ENCODE measurements at places on chromosomes 1 and 21.

DNA sequence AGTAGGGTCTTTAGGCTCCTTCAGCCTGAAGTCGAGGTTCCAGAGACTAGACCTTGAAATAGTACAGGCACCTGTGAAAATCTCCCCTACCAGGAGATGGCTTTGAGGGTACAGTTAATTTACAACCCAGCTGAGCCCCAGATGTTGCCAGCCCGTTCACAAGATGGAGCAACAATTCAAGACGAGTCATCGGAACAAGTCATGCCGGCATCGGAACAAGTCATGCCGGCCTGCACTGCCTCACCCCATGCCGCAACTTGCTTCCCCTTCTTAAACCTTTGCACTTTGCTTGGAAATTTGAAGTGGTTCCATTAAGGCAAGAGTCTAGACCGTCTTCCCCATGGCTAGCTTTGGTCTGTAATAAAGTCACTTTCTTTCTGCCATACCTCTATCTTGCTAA lies 16.0 kb downstream of the HHAT start:
- no peak for DNase-seq

GRCh38 chr1:226723657-226724532 lies 15.2 kb downstream of the ITPKB start:
- DNase-seq = peak; percentile 43

DNA sequence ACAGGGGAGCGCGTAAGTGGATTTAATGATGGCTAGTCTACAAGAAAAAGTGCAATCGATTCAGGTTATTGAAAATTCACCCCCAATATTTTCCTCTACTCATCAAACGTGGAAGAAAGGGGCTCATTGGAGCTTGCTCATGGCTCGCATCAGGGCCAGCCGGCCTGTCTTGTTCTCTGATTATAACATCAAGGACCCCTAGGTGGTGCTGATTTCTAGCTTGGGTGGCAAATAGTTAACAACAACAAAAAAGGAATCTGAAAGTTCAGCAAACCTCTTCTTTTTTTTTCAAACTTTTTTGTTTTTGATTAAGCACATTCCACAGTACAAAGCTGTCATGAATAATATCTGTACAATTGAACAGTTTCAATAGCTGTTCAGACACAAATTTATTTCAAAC lies 35.8 kb upstream of the SOD1 start:
- DNase-seq = no peak

- no peak for DNase-seq
These were observed 656.4 kb upstream of the ADGRL2 start for GRCh38 chr1:81144240-81144825.

DNA sequence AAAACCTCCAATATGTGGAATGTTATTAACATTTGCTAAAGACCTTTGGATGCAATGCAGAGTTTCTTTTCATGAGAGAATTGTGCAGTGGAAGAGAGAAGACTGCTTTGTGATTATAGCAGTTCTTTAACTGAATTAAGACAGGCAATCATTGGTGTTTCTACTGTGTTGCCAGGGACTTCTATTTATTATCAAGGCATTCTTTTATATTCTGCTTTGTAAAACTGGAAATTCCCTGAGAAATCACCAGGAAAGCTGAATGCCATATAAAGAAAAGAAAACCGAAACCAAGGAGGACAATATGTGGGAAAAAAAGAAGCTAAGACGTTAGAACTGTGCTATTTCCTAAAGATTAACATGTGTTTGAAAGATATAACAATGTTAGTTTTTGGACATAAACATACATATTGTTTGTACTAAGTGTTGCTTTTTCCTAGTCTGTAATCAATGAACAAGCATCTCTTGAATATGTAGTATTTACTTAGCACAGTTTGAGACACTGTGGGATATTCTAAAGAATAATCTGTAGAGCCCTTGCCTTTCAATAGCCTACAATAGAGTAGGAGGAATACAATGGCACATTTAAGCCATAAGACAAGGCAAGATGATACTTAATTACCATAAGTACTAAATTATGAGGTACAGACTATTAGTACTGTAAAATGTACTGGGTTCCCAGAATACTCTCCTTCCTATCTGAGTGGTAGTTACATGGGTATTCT lies 47.1 kb downstream of the EXTL2 start:
- no peak for DNase-seq

- DNase-seq = no peak
These were observed 251.6 kb upstream of the FAM78B start for GRCh38 chr1:166418344-166418933.

DNA sequence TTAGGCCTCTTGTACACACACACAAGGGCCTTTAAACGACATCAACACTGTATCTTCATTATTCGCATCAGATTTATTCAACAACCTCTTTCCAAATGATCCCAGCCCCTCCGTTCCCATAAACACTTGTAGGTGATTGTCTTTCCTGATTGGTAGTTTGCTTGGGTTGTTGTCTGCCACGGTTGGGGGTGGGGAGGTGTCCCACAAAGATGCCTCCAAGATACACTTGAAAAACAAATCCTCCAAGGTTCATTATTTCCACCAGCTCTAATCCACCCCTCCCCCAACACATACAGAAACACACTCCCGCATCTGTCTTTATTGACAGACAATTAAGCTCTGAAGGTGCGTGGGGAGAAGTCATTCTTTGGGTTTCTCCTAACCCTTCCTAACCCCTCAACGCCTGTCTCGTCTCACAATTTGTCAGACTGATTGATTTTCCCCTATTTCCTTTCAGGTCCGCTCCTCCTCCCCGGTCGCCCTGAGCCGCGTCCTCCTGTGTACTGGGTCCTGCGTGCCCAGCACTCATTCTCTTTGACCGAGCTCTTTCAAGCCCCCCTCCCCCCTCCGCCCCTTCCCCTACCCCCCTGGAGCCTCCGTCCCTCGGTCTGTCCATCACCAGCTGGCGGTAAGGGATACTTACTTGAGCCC lies 1.4 kb downstream of the WDR26 start:
- peak; percentile 11 for DNase-seq

DNA sequence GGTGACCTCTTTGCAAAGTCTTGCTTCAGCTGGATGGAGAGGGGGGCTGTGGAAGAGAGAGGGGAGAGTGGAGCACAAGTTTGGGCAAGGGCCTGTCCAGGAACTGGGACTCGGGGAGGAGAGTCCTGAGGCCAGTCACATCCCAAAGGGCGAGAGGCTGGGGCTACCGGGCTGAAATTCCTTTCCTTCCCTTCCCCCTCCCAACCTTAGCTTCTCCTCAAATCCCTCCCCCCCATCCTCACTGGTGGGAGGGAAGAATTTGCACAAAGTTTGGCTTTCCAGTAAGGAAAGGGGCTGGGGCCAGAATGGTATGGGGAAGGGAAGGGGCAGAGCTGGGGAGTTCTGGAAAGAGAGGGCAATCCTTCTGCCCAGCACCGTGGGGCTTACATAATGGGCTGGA lies 854 bp downstream of the CNTN2 start:
- no peak for DNase-seq

GRCh38 chr1:219459351-219460080 lies 153.4 kb downstream of the ZC3H11B start:
- DNase-seq = no peak

GRCh38 chr1:147534386-147534785 lies 6.9 kb upstream of the BCL9 start:
- no peak for DNase-seq

GRCh38 chr1:108643492-108644335 lies 17.2 kb downstream of the HENMT1 start:
- DNase-seq = peak; percentile 63

DNA sequence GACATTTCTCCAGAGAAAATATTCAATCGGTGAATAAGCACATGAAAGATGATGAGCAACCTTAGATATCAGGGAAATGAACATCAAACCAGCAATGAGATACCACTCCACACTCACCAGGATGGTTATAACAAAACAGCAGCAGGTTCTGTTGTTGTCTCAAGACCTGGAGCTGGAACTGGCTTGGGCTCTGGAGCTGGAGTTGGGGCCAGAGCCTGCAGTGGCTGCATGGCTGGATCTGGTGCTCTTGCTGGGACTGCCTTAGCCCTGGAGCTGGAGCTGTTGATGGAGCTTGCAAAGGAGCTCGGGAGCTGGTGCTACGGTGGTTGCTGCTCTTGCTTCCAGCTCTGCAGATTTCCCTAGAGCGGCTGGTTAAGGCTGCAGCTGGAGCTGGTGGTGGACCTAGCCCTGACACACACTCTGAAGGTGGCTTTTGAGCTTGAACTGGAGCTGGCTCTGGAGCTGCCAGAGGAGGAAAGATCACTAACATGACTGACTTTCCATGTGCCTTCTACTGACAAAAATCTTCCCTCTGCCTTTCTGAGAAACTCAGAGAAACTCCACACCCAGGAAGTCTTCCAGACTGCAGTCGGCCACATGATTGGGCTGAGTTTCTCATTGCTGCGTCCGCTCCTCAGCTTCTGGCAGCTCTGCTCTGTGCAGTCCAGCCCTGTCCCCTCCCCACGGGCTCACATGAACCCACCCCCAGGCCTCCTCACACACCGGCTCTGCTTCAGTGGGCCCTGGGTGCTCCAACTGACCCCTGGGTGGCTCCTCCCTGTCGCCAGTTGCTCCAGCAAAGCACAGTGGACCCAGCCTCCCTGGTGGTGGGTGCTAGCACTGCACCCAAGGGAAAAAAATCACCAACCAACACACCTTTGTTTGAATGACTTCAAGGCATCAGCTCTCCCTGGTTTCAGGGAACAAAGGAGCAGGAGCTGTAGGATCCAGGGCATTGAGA lies 139.1 kb upstream of the FMN2 start:
- DNase-seq = peak; percentile 39

GRCh38 chr1:186812570-186812969 lies 16.2 kb upstream of the PLA2G4A start:
- peak; percentile 32 for DNase-seq

DNA sequence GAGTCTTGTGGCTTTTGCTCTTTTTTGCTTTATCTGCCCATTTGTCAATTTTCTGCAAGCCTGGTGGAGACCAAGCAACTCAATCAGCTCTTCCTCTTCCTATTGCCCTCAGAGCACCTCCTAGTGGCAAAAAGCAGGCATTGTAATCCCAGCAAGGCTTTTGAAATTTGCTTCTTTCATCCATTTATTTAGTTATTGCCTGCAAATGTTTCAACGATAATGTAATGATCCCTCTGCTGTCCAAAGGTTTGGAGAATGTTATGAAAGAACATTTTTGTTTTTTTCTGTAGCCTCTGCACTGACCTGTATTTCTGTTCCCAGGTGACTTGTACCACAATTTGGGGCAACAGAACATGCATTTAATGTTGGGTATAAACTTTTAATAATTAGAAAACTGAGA lies 127.8 kb downstream of the GABPA start:
- no peak for DNase-seq

DNA sequence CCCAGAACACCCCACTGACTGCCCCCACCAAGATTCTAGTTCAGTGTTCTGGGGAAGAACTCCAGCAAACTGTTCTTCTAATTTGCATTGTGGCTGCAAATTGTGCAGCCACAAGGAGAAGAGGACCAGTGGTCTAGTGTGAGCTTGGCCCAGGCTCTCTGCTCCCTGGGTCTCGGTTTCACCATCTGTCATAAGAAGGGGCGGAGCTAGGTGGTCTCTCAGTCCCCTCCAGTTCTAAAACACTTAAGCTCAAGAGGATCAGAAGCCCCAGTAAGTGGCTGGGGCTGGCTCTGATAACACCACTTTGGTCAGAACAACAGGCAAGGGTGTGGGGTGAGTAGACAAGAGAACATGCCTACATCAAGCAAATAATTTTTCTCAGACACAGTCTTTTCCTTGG lies 99.9 kb downstream of the BEND5 start:
- no peak for DNase-seq

DNA sequence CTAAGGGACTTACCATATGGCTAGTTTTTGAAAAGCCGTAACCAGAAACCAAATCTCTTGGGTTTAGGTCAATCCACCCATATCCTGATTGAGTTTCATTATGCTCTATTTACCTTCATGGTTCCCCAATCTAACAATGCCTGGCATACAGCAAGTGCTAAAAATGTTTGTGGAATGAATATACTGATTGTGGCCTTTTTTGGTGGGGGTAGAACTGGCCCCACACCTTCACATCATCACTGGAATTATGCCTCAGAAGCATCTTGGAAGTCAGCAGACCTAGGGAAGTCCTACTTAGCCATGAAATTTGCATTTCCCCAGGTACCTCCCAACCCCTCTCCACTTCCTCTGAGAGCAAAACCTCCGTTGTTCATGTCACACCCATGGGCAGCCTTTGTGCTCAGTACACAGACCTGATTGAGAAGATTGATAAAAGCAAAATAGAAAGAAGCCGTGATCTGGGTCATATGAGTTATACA lies 17.8 kb upstream of the SLAMF1 start:
- no peak for DNase-seq

DNA sequence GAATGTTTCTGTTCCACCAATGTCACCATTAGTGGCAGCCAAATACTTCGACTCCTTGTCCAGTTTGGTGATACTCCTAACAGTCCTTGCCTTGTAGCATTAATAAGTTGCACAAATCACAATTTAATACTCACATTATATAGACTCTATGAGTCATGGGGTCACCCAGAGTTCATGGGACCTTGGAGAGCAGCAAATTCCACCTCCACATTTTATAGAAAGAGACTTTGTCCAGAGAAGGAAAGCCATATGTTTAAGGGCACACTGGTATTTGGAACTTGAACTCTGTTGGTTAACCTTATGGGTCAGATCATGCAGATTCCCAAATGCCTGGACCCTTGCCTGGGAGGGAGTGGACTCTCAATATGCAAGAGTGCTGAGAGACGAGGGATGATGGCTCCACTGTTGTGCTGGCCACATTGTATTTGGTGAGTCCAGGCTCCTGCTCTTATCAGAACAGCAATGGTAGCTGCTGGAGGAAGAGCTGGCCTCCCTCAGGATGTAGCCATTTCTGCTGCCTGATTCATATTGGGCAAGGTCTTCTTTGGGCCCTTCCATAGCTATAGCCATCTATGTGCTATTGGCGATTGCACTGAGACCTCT lies 30.6 kb downstream of the DNAJC6 start:
- no peak for DNase-seq

DNA sequence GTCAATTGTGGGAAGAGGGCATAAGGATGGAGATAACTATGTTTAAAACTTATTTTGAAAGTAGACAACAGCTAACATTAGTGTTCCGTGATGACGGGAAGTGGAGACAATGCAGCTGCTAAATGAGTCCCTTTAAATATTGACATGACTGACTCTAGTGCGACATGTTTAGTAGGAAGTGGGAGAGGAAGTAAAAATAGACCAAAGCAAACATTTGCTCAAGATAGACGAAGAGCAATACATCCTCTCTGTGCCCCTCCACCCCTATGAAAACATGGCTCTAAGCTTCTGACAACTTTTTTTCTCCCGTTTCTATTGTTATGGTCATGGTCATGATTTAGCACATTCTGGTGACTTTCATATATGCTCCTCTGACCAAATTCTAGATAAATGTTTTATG lies 60.0 kb upstream of the HMCN1 start:
- DNase-seq = no peak

All from hepatic stellate cell (primary cell).